HS-5 (cell line): ENCODE measurements at places on chromosomes 4 and X.

DNA sequence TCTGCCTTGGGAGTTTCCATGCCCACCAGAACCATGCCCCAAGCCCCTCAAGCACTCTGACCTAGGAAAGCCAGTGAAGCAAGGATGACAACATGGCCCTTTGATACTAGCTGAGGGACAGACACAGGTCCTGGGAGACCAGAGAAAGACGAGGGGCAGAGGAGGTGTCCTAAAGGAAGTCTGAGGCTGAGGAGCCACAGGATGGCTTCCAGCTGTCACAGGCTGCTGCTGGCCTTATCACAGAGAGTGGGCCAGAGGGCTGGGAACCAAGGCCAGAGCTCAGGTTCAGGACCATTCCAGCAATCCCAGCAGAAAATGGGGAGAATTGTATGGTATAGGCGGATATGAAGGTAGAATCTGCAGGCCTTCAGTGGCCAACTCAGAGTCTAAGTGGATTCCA, 31.7 kb upstream of the MSANTD1 start:
- no peak for DNase-seq

GRCh38 chr4:185902654-185903053, 90.7 kb upstream of the SORBS2 start:
- no peak for DNase-seq

DNA sequence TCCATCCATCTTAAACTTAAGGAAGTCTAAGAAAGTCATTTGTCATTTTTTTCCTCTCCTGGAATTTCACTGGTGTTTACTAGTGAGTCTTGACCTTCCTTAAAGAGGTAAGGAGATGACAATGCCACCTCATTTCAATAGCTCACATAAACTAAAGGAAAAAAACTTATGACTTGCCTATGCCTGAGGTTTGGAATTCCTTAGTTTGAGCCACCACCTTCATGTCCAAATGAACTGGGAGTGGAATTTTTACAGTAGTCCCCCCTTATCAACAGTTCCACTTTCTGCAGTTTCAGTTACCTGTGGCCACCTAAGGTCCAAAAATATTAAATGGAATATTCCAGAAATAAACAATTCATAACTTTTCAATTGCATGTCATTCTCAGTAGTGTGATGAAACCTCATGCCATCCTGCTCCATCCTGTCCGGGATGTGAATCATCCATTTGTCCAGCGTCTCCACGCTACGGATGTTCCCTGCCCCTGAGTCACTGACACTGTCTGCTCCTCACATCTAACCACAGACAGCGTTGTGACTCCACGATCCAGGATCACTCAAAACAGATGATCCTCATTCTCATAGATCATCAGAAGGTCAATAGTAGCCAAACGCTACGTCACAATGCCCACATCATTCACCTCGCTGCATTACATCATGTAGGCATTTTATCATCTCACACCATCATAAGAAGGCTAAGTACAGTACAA, 177.4 kb downstream of the SH3KBP1 start:
- DNase-seq, result peak; percentile 89

GRCh38 chrX:111254896-111255693, 15.2 kb downstream of the CAPN6 start:
- no peak for DNase-seq

- DNase-seq, result no peak
Observed at GRCh38 chr4:5374994-5375393, 323.7 kb downstream of the STK32B start.

DNA sequence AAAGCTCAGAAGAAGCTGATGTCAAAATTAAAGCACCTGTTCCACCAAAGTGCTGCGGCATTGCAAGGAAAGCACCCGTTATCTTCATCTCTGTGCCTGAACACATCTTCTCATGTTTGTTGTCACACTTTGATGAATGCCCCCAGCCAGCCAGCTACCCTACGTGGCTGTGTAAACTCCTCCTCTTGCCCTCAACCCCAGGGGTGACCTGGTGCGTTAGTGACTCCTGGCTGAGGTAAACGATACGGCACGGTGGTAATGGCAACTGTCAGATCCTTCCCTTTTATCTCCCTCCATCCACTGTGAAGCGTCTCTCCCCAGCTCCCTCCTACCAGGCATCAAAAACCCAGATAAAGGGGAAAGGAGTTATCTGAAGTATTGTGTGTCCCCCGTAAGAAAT, 90.6 kb upstream of the WWC2 start:
- DNase-seq, result no peak

GRCh38 chr4:23333946-23334878, 555.6 kb downstream of the PPARGC1A start:
- DNase-seq, result peak; percentile 74

DNA sequence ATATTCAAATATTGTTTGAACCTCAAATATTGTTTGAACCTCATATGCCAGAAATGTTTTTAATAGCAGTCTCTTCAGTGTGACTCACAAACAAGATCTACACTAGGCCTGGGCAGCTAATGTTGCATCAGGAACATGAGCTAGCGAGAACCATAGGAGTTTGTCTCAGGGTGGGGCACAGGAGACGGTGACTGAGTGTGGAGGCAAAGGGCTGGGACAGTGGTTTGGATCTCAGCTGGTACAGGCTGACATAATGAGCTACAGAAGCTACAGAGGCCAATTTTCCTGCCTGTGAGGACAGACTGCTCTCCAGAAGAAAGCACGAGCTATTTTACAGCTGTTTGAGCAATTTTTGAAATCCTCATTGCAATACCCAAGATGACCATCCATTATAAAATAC, 224.7 kb downstream of the CENPC start:
- no peak for DNase-seq

GRCh38 chr4:72564184-72564583, 4.8 kb downstream of the ADAMTS3 start:
- peak; percentile 76 for DNase-seq
